ENCODE measurements at places on chromosomes 7 and 10.

DNA sequence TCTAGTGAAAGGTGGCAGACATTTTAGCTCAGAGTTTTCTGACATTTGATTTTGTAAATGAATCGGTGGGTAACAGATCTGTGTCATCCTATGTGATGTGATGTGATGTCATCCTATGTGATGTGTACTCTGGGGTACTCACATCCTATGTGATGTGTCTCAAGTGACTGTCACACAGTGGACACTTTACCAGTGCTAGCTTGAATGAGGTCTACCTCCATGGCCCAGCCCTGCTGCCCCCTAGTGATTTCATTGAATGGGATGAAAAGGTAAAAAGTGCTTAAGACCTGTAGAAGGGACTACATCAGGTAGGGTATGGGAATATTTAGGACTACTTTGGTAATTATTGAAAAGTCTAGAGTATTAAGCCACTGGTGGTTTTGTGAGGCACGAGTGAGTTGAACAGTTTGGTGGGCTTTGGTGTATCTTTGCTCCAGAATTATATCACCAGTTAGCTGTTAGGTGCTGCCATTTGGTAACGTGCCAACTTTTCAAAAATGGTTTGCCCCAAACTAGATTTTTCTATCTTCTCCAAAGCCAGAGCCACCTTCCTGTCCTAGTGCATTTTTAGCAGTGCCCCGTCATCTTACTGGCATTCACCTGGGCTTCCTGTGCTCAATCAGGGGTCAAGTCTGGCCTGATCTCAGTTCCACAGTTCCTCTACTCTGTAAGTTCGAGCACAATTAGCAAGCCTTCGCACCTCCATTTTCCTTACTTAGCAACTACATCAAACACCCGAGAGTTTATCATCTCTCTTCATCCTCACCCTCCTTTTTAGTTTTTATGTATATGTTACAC lies 9.7 kb downstream of the EIF4H start:
- DNase-seq, result no peak

DNA sequence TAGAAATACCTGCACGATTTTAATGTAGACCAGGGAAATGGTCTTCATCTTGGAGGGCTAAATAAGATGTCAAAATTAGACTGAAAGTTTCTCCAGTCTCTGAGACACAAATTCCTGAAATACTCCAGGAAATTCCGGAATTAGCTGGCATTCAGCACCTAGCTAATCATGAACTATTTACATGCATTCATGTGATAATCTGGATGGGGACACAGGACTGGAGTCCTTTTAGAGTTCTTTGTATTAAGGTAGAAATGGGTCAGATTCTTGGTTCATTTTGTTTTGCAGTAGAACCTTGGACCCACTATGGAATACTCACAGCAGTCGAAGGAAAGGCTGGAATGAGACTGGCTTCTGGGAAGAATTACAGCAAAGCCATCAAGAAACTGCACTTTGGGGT lies 65.3 kb upstream of the MDFIC start:
- DNase-seq, result no peak

DNA sequence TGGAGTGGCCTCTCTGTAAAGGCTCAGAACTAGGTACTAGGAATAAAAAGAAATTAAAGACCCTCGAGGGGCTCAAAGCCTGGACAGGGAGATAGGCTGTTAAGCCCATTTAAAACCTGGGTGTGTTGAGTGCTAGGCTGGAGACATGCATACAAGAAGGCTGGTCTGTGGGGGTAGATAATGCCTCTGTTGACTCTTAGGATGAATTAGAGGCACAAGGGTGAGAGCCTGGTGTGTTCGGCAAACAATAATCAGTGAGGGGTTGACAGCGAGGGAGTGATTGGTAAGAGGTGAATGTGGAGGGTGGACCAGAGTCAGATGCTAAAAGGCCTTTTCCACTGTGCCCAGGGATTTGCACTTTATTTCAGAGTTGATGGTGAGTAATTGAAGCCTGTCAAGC lies 12.7 kb downstream of the GSTO2 start:
- DNase-seq, result no peak

GRCh38 chr7:158278745-158279320 lies 308.8 kb downstream of the PTPRN2 start:
- no peak for DNase-seq

DNA sequence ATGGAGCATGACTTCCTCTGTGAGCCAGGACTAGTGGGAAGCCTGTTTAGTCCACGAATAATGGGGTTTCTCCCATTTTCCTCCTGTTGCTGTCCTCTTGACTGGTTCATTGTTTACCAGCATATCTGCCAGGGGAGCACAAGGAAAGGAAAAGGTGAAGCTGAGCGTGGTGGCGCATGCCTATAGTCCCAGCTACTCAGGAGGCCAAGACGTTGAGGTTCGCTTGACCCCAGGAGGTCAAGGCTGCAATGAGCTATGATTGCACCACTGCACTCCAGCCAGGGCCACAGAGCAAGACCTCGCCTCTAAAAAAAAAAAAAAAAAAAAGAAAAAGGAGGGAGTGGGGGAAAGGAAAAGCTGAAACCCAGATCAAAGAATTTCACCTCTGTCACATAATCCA lies 5.8 kb upstream of the IL2RA start:
- no peak for DNase-seq

- peak; percentile 7 for DNase-seq
Observed at GRCh38 chr7:99219185-99219767, 11.4 kb upstream of the KPNA7 start.

GRCh38 chr10:103525901-103526300 lies 32.4 kb downstream of the NEURL1 start:
- no peak for DNase-seq

DNA sequence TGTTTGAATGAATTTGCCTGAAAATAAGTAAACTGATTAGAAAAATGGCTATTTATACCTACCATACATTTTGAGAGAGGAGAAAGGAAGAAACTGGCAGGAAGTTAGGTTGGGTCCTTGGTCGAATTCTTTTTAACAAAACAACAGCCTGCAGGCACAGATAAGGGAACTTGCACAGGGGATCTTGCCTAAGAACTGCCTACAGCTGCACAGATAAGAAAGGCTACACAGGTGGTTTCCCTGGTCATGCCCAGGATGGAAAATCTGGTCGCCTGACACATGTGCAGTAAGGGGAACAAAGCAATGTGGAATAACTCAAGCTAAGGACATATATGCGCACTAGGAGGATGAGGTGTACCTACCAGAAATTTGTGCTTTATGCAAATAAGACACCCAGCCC lies 732.1 kb upstream of the POT1 start:
- no peak for DNase-seq

- DNase-seq, result no peak
Observed at GRCh38 chr10:30014511-30014910, 44.9 kb downstream of the JCAD start.

DNA sequence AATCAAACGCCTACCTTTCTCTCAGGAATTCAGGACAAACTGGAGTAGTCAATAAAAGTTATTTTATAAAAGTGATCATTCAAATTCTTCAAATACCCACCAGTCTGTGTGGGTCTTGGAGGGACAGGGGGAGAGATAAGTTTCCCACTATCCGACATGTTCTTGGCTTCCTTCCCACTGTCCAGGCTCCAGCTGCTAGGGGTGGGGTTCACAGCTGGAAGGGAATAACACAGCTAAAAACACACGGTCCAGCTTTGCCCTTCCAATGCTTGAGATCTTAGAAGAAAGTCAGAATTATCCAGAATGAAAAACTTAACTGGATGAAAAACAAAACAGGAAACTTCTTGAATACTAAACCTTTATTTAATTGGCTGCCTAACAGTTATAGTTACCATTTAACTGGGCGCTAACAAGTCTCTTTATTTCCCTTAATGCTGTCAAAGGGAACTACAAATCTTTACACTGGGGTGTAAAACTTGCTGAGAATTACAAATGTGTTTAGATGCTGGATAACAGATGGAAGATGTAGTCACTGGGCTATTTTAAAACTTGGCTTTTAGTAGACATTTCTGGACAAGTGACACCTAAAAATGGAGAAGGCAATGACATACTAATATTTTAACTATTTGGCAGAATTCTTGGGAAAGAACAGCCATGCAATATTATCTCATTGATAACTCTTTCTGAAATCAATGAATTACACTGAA lies 172.8 kb upstream of the IMMP2L start:
- no peak for DNase-seq

DNA sequence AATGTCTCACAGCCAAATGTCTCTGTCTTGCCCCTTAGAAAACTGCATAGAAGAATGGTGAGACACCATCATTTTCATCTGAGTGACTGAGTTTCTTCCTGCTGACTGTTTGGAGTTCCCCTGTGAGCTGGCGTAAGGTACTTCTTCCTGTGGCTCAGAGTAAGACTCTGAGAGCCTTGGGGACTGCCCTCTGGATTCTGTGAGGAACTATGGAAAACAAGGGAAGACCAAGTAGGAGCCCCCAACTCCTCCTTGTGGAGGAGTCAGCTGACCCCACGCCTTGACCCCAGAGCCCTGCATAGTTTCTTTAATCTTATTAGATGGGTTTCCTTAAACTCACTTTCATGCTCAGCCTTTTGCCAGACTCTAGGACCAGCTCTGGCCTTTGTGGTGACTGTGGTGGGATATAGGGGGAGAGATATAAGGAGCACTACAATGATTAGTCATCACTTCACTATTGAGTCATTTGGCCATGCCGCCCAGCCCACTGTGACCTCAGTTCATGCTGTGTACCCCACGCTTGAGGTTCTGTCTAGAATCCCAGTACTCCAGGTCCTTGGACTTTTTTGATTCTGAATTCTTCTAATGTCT lies 51.8 kb upstream of the FAM133B start:
- DNase-seq, result no peak

- DNase-seq, result no peak
Observed at GRCh38 chr7:130415006-130415405, 25.8 kb downstream of the CEP41 start.

GRCh38 chr10:122148876-122149560 lies 122.1 kb upstream of the BTBD16 start:
- DNase-seq, result no peak

GRCh38 chr10:124198871-124199270 lies 105.5 kb upstream of the CHST15 start:
- no peak for DNase-seq

DNA sequence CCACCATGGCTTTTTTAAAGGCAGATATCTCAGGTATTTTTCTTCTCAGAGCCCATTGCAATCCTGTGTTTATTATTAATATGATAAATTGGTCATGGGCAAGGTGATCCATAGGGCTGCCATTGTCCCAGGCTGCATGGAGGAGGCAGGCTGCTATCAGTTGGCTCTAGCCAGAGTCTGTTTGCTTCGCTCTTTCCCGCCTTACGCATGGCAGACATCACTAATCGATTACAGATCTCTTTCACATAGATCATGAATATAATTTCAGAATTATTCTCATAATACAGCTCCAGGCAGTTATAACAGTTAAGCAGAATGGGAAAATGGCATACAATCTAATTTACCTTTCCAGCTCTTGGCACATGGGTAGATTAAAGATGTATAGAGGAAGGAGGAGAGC lies 30.4 kb upstream of the HABP2 start:
- DNase-seq, result no peak

GRCh38 chr10:110171032-110171431 lies 36.4 kb upstream of the MXI1 start:
- DNase-seq, result no peak

DNA sequence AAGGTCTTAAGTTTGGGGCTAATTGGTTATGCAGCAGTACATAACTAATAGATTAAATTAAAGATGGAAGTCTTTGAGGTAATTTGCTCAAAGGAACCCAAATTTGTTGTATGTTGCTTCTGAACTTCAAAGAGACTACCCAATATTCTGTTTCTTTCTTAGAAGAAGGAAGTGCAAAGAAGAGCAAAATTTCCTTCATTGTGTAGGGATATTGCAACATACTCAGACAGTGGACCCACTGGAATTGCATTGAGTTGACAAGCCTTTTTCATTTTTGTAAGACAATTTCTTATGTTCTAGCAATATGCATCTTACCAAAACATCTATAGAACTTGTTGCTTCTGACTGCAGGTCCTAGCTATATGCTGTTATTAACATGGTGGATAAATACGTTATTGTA lies 527.8 kb downstream of the SH2D4B start:
- no peak for DNase-seq

GRCh38 chr7:99125505-99125865 lies 18.4 kb downstream of the SMURF1 start:
- no peak for DNase-seq

GRCh38 chr7:109479388-109479787 lies 909.7 kb downstream of the DNAJB9 start:
- no peak for DNase-seq

DNA sequence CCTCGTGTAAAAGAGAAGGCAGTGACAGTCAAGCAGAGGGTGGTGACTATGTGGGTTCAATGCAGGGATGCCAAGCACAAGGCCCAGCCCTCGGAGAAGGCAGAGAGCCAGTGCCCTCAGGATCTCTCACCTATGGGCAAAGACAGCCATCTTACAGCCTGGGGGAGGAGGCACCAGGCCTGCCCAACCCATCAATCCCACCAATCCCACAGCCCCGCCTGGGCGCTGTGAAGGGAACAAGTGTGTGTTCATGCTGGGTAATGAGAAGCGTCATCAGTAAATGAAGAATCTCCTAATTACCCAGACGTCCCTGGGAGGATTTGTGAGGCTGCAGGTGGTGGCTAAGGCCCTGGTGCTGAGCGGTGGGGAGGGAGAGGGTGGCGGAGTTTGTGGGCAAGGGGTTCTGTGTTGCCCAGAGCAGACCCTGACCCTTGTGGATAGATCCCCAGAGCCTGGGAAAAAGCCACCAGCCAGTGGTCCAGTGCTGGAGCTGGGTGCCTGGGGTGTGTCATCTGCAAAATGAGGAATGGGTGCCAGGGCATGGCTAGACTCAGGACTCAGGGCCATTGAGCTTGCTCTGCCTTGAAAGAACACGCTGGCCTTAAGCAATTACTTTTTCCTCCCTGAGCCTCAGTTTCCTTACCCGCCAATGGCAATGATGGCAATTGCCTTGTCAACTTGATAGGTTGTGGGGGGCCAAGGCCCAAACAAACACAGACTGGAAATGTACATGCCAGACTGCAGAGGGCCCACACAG lies 128.1 kb upstream of the UNC5B start:
- DNase-seq, result peak; percentile 47

- DNase-seq, result no peak
Observed at GRCh38 chr7:25770670-25771069, 381.3 kb upstream of the NFE2L3 start.

GRCh38 chr7:47500103-47500563 lies 81.8 kb downstream of the TNS3 start:
- DNase-seq, result no peak

- DNase-seq, result no peak
Observed at GRCh38 chr7:69951458-69951857, 353.2 kb downstream of the AUTS2 start.

DNA sequence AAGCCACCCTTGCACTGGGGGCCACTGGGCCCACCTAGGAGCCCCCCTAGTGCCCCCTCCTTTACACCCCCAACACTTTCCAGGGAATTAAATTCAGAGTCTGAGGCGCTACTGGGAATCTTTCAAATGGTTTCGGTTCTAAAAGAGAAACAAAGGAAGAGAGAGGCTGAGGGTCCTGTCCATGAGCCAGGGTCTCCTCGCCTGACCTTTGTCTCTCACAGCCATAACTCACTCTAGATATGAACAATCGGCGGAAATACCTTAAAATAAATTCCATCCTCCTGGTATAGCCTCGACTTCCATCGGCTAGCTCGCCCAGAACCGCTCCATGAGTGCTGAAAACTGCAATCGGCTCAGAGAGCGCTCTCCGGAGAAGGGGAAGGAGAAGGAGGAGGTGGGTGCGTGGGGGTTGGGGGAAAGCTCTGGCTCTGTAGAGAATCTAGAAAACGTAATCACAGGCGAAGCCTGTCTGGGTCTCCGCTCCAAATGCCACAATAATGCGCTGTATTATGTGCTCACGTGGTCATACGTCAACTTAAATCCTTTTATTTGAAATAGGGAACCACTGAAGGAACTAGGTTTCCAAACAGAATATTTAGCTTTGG lies 12.6 kb downstream of the HOXA4 start:
- DNase-seq, result no peak

- DNase-seq, result peak; percentile 33
Observed at GRCh38 chr10:43055991-43056567, 20.8 kb upstream of the RET start.

Measured in upper lobe of right lung (tissue), 1 donor.